Muscle of back (tissue), 13 donors: ENCODE measurements at places on chromosomes 1 and 21.

- no peak for DNase-seq
Observed at GRCh38 chr21:34166468-34166867, 93.1 kb downstream of the MRPS6 start.

GRCh38 chr1:230609208-230609607 is 33.1 kb upstream of the COG2 start:
- no peak for DNase-seq

DNA sequence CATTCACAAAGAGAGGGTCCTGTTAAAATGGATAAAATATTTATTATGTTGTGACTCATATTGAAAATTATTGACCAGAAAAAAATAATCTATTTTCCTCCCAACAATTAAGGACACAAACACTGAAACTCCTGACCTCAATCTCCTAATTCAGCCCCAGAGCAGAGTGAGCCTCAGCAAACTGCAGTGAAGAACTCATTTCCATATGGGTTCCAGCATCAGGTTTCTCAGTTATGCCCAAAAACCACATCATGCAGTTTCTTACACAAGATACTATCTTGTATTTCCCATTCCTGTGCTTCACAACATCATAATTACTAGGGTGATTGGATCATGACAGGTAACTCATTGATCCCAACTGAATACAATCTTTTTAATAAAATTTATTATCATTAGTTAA is 15.4 kb downstream of the PYHIN1 start:
- DNase-seq: no peak

GRCh38 chr1:161351482-161351881 is 16.2 kb downstream of the CFAP126 start:
- DNase-seq: no peak

GRCh38 chr1:229129301-229130027 is 141.4 kb upstream of the RAB4A start:
- DNase-seq: no peak

DNA sequence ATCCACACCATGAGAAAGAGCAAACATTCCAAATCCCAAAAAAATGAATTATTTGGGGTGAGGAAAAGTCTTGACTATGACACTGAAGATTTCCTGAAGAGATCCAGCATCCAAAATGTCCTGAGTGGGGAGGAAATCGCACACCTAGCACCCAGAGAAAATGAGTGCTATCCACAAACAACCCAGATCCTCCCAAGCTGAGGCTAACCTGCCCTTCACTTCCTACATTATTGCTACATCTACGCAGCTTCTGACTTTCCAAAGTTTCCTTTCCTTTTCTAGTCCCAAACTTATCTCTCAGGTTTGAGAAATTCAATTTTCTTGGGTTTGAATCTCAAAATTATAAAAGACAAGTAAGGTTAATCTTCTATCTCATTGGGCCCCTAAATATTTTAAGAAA is 906 bp upstream of the RGS13 start:
- DNase-seq: no peak

- peak; percentile 52 for DNase-seq
Observed at GRCh38 chr1:224116131-224116530, 2.2 kb downstream of the FBXO28 start.

GRCh38 chr1:34684266-34684665 is 70.6 kb upstream of the GJB5 start:
- no peak for DNase-seq
